Fibroblast of villous mesenchyme (primary cell): ENCODE measurements at places on chromosomes 5 and 9.

GRCh38 chr5:171143171-171143570, 165.9 kb upstream of the TLX3 start:
- no peak for DNase-seq

DNA sequence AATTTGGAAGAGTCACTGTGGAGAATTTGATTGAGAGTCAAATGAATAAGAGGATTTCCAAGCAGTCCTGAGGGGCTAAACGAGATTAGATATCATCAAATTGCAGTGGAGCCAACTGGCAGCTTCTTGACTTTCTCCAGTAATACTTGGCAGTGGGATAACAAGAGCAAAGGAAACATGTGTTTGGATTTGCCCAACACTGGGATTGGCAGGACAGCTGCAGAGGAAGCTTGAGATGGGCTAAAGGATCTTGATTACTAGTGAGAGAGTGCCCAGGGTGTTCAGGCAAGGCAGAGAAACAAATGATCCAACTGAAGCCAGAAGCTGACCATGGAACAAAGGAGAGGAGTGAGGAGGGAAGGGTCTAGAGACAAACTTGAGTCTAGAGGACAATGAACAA, 356.0 kb upstream of the ISL1 start:
- no peak for DNase-seq

DNA sequence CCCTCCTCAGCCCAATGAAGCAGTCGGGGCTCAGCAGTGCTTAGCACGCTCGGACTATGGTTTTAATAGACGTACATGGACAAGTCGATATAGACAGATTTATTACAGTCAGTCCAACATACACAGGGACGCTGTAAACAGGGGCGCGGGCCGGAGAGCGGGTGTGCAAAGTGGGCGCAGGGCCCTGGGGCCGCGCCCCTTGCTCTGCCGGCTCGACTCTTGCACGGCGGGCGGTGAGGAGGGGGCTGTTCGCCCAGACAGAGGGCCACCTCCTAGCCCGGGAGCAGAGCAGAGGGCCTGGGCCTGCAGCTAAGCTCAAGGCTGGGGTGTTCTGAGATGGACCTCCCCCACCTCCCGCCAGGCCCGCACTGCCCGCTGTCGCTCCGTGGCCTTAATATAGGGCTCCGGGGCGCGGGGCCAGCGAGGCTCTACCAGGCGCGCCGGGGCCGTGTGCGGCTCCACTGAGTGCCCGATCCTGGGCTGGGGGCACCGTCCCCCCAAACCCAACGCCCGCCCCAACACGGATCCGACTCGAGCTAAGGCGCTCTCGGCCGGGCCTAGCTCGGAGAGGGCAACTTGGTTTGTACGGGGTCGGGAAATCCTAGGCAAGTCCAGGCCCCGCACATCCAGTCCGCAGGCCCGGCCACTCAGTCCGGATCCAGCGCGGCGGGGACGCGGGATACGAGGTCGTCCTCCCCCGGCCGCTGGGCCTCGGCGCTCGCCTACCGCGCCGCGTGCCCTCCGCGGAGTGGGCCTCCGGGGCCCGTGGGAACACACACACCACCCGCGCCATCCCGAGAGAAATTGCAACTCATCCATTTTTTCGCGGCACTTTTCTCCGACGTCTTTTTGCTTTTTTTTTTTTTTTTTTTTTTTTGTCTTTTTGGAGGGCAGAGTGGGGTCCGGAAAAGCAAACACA, 6.1 kb downstream of the PITX1 start:
- peak; percentile 6 for DNase-seq

DNA sequence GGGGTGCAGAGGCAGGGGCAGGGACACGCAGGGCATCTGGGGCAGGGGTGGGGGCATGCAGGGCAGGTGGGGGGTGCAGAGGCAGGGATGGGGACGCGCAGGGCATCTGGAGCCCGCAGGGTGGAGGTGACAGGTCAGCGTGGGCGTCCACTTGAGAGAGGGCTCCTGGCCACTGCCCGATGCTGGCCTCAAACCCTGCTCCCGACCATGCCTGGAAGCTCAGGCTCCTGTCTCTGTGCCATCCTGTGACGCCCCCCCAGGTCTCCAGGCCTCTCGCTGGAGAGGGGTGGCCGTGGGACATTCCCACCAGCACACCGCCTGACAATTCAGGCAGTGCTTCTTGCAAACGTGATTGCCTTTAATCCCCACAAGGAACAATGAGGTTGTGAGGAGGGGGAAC, 33.0 kb downstream of the ZDHHC11B start:
- DNase-seq = no peak

DNA sequence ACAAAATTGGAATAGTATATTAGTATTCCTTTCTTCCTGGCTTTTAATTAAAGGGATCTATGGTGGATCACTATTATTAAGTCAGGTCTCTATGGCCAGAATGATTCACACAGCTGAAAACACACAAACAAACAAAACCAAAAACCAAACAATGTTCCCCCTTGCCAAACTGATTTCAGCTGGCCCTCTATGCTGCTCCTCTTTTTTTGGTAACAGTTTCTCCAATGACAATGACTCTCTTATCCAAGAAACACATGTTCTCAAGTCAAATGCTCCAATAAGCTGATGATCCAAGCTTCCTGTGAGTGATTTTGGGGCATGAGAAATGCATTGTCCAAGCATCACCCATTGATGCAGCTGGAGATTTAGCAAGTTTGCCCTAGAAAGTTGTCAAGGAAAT, 193.4 kb upstream of the TUT7 start:
- DNase-seq = no peak

DNA sequence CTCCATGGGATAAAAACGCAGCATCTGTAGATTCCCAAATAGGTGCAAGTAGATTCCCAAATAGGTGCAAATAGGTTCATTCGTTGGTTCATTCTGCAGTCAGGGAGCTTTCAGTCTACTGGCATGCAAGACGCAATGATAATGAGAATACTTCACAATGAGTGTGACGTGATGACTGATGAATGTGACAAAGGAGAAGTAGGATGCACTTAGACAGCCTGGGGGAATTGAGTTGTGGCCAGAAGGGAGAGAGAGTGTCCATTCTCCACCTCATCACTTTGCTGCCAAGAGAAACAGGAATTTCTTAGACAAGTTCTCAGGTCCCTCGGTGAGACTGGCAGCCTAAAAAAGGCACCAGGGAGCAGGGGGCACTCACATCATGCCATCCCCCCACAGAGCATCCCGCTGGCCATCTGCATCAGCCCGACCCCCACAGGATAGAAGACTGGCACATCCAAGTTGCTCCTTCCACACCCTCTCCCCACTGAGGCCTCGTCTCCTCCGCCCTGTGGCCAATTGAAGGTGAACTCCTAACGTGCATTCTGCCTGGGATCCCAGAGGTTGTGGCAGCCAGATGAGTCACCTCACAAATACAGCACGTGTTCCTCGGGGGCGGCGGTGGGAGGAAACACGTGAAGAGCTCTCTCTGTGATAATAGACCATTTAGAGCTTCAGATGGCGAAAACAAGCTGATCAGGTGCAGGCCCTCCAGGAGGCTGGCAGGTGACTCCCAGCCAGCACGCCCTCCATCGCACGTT, 19.9 kb upstream of the KCNIP1 start:
- DNase-seq = no peak

DNA sequence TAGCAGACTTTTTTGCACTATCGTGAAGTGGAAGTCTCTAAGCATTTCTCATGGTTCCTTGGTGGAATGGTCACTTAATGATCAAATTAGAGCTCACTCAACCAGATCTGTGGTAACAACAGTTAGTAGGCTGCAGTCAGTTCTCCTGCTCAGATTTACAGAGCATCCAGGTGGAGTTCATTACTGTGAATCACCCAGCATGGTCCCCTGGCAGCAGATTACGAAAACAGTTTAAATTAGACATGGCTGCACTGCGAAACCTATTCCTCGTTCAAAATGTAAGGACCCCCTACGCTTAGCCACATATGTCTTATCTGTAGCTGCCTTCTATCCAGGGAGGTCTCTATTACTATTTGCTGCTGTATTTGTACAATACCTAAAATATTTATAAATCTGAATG, 823.6 kb upstream of the ARRDC3 start:
- no peak for DNase-seq

- DNase-seq = no peak
These were observed 10.7 kb upstream of the TOR4A start for GRCh38 chr9:137266585-137267453.

GRCh38 chr5:116595498-116595897, 20.9 kb upstream of the SEMA6A start:
- no peak for DNase-seq

DNA sequence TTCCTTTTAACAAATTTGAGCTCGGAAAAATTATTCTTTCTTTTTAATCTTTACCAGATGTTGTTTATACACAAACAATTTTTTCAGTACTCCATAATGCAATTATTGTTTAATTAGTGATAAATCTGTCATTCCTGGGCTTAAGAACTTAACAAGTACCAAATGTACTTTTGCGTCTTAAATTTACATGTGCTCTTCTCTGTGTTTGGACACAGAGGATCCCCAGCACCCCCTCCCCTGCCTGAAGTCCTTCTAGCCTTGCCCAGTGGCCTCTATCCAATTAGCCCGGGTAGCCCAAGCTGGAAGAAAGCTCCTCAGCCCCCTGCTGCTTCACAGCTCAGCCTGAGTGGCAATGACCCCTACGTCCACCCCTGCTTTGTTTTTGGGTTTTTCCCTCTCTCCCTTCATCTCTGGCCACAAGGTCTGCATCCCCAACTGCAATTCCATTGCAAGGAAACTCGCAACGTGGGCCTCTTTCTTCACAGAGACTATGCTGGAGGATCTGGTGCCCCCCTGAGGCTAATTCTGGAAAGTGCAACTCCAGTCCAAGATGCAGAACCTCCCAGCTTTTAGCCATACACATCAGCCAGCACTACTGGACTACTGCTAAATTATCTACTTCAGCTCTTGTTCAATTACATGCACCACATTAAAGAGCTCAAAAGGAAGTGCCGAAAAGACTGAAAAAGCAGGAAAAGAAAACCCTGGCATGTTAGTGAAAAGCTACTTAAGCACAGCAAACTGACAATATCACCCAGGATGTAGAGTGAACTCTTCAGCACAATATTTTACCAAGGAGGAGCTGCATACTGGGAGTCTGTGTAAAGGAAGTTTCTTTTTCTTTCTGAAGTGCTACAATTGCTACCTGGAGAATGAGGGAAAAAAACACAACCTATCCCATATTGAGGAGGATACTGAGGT, 186.2 kb downstream of the FANCC start:
- DNase-seq = peak; percentile 83
